ENCODE measurements at places on chromosomes 16 and 17. TPM values are rescaled to one million over a fixed set of nuclear protein-coding genes. Genes with fewer than 3 reads are reported as not detected.

Gene AP2B1
- total RNA-seq: 116 TPM

Gene CHD9NB
- 0.48 TPM for total RNA-seq

Gene CLEC3A
- not detected for total RNA-seq

Gene AP1G1
- total RNA-seq: 95.8 TPM

Gene HBA2
- total RNA-seq: 248 TPM

Gene GCGR
- 0.26 TPM for total RNA-seq

Gene PGAP3
- 13.6 TPM for total RNA-seq

Gene MYH1
- total RNA-seq: 0.06 TPM

Gene SNX20
- 3.6 TPM for total RNA-seq

Gene ZFPM1
- total RNA-seq: 4.8 TPM

Gene PPY
- total RNA-seq: not detected

Gene SKAP1
- total RNA-seq: 1.1 TPM

Gene CHRNE
- 1.6 TPM for total RNA-seq

GRCh38 chr16:78496189-78496588 is 396.7 kb downstream of the WWOX start:
- no peak for DNase-seq

- DNase-seq: peak; percentile 90
These were observed 118.8 kb upstream of the METRNL start for GRCh38 chr17:82960419-82961271.

DNA sequence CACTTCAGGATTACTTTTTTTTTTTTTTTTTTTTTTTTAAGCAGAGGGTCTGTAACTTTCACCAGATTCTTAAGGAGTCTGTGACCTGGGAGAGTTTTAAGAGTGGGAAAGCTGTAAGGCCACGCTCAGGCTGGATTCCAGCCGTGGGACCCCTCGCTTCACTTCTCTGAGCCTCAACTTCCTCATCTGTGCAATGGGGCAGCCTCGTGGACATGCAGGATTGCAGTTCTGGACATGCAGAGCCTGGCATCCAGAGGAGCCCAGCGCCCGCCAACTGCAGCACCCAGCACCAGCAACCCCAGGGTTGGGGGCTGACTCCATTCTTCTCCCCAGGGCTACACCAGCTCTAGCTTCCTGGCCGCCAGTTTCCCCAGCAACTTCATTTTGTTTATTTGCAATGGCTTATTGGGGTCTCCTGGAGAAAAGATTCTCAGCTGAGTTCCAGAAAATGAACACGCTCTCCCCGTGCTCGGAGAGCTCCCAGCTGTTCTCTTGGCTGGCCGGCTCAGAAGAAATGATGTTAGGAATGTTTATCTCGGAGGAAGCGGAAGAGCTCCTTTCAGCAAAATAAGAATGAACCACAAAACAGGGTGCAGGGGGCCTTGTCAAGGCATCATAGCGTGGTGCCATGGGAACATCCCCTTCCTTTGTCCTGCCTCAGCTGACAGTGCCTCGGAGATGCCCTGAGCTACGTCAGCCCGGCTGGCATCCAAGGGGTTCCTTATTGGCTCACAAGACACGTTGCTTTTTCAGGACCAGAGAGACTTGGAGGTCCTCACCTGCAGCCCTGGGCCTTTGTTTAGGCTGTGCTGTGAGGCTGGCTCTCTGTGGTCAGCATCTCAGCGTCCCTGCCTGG is 22.9 kb upstream of the ZCCHC14 start:
- DNase-seq: no peak

- DNase-seq: no peak
These were observed 1.5 kb downstream of the SLC38A8 start for GRCh38 chr16:84040823-84041820.

GRCh38 chr17:39400547-39401411 is 647 bp downstream of the FBXL20 start:
- peak; percentile 91 for DNase-seq

DNA sequence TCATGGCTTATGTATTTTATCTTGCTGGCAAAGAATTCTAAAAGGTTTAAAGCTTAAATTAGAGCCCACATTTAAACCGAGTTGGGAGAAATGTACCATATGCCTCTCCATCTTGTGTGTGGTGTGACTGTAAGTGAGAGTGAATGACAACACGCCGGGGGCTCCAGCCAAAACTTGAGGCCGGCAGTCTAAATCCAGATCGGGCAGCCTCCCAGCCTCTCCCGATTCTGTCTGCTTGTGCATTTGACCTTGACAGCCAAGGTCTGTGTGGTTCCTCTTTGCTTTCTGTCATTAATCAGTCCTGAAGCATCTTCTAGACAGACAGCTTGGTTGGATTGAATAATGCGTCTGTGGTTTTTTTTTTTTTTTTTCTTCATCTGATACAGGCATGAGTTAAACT is 1093.2 kb upstream of the EEF2KMT start:
- no peak for DNase-seq

DNA sequence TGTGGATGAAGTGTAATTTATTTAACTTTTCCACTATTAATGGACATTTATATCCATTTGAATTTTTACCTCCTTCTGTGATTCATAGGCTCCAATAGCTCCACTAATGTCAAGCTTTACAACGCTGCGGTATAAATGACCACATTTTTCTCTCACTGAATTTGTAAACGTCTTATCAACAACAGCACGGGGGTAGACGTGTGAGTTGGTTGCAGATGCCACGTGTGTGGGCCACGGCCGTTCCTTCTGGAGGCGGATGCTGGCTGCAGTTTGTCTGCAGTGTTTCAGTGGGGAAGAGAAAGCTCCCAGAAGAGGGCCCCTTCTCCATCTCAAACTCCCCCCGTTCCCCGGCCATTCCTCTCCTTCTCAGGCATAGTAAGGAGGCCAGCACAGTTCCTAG is 68.2 kb upstream of the XYLT1 start:
- DNase-seq: no peak

DNA sequence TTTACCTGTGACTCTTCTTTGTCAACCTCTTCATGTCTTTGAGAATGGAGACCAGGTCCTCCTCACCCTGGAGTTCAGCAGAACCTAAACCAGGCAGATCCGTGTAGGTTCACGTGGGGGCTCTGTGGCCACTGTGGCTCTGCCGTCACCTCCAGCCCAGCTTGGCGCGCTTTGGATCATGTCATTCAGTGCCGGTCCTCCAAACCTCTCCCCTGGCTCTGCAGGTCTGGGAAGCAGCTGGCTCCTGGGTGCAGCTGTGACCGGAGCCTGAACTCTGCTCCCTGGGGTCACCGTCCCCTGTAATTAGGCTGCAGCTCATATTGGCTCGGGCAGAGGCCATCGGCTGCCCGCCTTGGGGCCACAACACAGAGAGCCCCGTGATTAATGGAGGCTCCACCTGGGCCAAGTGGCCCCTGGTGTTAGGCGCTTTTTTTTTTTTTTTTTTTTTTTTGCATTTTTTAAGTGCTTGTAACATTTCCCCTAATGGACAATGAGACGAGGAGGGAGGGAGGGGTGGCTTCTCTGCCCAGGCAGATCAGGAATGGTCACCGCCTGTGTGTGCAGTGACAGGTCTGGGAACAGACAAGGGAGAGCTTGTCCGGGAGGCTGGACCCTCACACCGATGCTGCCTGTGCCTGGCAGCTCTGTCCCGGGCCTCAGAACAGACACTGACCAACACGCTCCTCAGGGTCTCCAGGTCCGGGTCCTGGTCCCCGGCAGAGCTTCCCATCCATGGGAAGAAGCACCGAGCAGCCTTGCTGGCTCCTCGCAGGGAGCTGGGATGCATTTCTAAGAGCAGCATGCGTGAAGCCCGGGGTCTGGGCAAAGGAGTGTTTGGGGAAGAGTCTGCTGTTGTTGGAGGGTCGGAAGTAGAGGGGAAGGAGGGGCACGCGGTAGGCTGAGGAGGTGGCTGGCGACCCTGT is 247.9 kb downstream of the SEC14L1 start:
- no peak for DNase-seq

DNA sequence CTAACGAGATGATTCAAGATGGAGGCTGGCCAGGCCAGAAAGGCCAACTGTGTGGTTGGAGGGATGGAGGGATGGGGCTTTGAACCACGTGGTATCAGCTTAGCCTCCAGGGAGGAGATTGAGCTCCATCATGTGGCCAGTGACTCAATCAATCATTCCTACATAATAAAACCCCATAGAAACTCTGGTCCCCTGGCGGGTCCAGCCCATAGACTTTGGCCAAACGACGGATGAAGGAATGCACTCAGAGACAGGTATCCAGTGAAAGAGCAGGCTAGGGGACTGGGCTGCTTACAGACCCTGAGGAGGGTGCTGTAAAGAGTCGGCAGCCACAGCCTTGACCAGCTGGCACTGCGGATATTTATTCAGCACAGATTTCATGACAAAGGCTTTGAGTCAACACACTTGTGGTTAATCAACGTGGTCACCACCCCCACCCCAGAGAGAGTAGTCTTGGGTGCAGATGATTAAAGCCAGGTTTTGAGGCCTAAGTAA is 308.7 kb upstream of the TNRC6C start:
- DNase-seq: peak; percentile 62

- no peak for DNase-seq
These were observed 5.7 kb downstream of the FN3K start for GRCh38 chr17:82740906-82741759.

GRCh38 chr17:58932956-58933355 is 173.7 kb downstream of the TRIM37 start:
- DNase-seq: no peak

DNA sequence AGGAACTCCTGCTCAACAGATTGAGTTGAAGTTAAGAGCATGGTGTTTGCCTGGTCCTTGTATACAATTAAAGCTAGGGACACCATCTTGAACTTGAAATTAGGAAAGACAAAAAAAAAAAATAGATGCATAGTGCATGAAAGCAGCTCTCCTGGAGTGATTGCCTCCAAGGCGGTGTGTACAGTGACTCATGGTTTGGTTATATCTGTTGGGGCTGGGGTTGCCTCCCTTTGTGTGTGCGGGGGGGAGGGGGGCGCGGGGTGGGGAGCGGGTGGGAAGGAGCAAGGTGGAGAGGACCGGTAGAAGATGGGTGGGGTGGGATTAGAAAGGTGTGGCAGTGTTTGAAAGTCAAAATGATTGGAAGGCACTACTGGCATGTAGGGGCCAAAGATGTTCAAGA is 3.4 kb downstream of the TMED6 start:
- no peak for DNase-seq

DNA sequence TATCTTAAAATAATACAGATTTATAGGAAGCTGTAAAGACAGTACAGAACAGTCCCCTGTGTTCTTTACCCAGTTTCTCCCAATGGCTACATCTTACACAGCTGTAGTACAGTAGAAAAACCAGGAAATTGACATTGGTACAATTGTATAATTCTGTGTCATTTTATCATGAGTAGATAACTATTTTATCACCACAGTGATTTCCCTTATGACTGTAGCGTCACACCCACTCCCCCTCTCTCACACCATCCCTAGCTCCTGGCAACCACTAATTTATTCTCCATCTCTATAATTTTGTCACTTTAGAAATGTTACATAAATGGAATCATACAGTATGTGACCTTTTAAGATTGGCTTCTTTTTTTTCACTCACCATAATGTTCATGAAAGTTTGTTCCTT is 30.9 kb downstream of the CLTC start:
- no peak for DNase-seq

- DNase-seq: no peak
These were observed 47.8 kb downstream of the ARHGAP27 start for GRCh38 chr17:45384789-45385262.

DNA sequence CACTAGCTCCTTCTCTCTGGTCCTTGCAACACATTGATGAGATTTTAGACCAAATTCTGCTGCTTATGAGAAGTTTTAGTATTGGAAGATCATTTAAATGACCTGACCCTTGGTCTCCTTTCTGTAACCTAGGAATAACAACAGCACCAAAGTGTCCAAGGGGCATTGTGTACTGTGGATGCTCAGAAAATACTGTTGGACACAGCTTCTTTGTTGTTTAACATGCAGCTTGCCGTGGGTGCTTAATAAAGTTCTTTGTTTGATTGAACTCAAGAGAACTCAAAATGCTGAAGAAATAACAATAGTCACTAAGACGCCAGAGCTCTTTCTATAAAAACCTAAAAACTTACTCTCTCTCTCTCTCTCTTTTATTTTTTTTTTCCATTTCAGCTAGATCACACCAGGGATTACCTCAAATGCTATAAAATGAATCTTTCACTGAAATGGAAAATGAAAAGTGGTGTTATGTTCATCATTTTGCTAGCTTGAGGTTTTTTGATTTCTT is 548.9 kb upstream of the CDH8 start:
- DNase-seq: no peak
